ENCODE measurements at places on chromosomes 5 and 9.

GRCh38 chr9:100379862-100380261, 27.1 kb upstream of the TEX10 start:
- no peak for DNase-seq

DNA sequence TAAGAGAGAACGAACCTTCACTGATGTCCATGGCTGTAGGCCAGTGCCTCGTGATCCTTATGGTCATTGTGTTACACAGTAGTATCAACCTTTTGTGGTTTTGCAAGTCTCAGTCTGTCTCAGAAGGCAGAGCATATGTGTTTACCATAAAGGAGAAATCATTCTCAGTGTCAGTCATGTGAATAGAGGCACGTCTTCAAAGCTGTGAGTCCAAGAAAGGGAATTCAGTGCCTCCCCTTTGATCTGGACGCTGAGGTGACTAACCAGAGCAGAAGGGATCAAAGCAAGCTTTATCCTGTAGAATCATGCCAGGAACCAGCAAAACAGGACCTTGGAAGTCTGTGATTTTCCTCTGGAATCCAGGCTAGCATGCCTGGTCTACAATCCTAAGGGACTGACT, 433.9 kb downstream of the DNAH5 start:
- DNase-seq: no peak

DNA sequence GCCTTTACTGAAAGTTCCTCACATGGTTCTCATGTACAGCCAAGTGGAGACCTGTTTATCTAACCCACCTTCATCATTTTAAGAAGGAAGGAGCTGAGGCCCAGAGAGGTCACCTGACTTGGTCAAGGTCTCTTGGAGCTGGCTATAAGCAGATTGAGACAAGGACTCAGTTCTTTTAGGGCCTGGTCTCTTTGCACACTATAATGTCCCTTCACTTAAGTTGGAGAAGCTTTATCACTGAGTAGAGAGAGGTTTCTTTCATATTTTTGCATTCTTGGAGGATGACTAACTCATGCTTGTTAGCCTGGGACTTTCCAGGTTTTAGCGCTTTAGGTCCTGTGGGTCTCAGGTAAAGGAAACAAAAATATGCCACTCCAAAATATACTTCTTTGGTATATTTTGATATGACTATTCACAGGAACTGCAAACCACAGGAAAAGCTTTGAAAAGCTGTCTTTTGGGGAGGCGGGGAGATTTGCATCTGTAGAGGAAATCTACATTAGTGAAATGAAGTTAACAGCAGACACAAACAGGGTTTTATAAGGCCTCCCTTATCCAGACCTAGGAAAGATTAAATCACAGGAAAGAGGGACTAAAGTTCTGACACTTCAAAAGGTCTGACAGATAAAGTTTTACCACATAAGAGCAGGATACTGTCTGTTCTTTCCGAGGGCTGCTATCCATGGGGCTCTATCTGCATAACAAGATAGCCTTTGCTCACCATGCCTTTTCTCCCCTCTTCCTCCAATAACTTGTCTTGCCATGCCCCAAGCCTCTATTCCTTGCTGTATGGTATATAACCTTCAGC, 95.8 kb upstream of the ANKRD55 start:
- DNase-seq: peak; percentile 24

DNA sequence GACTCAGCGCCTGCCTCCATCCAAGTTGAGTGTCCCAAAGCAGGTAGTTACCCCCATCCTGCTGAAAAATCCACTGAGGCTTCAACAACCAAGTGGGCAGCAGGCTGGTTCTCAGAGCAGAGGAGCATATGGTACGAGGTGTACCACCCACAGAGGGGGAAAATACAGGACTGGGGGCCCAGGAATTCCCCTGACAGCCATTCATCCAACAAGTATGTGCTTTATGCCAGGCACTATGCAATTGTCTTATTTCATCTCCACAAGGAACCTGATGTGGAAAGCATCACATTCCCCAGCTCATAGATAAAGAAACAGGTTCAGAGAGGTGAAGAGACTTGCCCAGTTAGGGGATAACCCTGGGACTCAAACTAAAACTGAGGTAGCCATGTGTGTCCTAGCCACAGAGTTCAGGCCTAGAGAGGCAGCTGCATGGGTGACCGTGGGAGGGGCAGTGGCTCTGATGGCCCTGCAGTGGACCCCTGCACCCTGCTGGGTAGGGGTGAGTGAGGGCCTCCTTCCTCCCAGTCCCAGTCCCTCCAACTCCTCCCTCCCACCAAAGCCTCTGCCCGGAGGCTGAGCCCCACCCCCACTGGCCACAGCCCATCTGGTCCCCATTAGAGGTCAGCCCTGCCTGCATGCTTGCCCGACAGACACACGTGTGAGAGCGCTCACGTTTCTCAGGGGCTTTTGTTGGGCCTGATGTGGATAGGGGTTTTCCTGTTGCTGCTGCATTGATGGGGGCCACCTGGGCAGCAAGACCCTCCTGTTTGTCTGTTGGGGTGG, 11.5 kb downstream of the PDLIM4 start:
- no peak for DNase-seq

DNA sequence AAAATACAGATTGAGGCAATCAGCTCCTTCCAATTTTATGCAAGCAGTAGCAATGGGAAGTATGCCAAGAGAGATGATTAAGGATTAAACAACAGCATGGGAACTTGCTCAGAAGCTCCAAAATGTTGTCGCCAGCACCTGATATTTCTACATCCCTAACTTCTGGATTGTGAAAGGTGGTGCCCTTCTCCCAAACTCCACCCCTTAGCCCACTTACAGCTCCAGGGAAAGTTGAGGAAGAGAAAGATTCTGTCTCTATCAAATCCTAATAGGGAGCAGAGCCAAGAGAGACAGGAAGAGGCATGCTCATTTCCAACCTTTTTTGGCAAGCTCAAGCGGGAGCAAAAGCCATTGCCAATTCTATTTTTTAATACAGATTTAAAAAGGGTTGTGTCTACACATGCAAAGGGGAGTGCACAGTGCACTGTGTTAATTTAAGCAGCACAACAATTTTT, 92.4 kb upstream of the NR3C1 start:
- DNase-seq: no peak

DNA sequence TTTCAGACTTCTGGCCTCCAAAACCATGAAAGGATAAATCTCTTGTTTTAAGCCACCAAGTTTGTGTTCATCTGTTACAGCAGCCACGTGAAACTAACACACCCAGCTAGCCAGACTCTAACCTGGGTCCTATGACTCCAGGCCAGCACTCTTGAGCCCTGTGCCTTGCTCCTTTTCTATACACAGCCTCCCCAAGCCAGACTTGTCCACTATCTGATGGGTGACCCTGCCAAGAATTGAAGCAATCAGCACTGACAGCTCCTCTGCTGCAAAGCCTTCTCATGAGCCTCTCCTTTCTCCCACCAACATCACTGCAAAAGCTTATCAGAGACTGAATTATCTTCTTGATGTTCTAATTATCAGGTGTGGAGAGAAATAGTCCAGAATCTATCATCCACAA, 41.4 kb downstream of the SIL1 start:
- no peak for DNase-seq

- no peak for DNase-seq
These were observed 49.6 kb downstream of the FAT2 start for GRCh38 chr5:151541571-151541970.

Measured in activated CD8-positive, alpha-beta memory T cell treated with anti-CD3 and anti-CD28 coated beads, Interleukin-2, amount 50 U/mL, for 4 hours (primary cell).